ENCODE measurements at places on chromosomes 7 and 10.

- DNase-seq: no peak
These were observed 871 bp downstream of the POP7 start for GRCh38 chr7:100706672-100707311.

GRCh38 chr10:128007056-128007455, 100.2 kb downstream of the PTPRE start:
- no peak for DNase-seq

DNA sequence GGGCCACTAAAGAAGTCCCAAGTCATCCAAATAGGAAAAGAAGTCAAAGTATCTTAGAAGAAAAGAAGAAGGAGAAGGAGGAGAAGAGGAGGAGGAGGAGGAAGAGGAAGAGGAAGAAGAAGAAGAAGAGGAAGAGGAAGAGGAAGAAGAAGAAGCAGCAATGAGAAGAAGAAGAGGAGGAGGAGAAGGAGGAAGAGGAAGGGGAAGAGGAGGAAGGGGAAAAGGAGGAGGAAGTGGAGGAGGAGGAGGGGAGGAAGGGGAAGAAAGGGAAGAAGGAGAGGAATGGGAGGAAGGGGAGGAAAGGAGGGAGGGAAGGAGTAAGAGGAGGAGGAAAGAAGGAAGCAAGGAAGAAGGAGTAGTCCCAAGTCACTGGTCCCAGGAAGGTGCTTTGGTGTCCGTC, 21.7 kb upstream of the RADIL start:
- no peak for DNase-seq

DNA sequence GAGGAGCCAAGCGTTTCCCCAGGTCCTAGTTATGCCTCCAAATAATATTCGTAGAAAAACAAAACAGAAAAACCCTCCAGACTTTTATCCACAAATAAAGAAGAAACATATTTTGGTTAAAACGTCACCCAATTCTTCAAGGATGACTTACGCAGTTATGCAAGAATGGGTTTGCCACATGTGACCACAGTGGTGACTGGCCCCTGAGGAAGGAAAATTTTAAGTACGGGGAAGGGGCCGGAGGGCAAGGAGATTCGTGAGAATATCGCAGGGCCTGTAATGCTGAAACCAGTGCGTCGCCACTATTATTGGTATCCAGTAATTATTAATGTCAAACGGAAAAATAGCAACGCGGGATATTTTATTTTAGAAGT, 537 bp upstream of the MRPS24 start:
- no peak for DNase-seq

DNA sequence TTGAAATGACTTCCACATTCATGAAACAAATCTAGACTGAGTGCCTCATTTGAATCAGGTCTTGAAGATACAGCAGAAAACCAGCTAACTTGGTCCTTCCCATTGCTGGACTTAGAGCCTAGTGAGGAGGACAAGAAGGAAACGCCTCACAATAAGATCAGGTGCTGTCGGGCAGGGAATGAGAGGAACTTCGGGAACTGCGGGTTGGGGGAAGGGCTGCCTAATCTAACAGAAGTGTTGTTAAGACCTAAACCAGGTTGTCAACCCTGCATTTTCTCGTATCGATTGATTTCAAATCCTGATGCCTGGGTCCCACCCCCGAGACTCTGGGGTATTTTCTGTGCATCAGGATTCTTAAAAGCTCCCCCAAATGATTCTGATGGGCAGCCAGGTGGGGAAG, 26.3 kb downstream of the MACROH2A2 start:
- no peak for DNase-seq

DNA sequence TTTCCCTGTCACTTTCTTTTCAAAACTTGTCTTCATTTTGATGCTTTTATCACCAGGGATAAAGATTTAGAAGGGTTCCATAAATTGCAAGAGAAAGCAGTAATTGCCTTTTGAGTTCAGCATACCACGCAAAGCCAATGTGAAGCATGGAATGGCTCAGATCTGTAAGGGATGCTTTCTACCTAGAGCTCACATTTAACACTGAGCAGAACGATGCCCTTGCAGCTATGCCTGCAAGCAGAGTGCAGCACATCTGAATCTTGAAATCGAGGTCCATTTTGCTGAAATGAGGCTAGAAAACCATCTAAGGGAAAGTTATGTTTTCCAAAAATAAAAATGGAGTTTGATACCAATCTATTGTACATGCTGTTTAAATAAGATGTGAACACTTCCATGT, 171.2 kb upstream of the CELF2 start:
- no peak for DNase-seq

All from T-helper 9 cell (primary cell).